ENCODE measurements at places on chromosomes 2 and 18. TPM values are rescaled to one million over a fixed set of nuclear protein-coding genes. Genes with fewer than 3 reads are reported as not detected.

The TRIM43 gene
- total RNA-seq = not detected

The MRO gene
- total RNA-seq = 1.3 TPM

The HOXD4 gene
- not detected for total RNA-seq

- no peak for DNase-seq
Observed at GRCh38 chr2:173395567-173396351, 41.1 kb downstream of the CDCA7 start.

DNA sequence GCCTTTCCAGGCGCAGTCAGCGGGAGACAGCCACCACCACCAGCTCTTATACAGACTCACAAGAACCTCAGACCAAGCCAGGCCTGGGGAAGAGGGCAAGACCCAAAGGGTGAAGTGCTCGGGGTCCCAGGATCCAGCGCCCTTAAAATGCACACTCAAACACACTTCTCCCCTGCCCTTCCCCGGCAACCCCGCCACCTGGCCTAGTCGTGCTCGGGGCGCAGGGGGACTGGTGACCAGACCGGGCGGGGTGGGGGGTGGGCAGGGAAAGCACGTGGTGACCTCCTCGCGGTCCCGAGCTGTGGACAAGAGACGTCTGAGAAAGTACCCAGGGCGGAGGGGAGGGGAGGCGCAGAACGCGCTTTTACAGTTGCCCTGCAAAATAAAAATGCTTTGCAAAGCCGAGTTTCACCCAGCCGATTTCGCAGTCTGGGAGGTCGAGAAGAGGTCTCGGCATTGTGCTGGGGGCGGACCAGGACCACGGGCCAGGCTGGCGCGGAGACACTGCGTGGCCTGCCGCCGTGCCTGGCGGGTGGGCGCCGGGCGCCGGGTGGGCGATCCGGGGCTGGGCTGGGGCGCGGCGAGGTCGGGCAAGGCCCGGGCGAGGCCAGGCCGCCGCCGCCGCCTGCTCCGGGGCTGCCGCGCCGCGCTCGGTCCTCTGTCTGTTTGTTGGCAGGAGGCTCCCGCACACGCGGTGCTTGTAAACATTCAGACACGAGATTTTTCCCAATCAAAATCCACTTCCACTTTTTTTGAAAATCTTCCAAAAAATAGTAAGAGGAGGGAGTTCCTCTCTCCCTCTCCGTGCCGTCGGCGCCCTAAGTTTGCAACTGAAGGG is 2.0 kb downstream of the BCL11A start:
- peak; percentile 85 for DNase-seq

- DNase-seq = no peak
Observed at GRCh38 chr2:38417745-38418689, 40.9 kb upstream of the ATL2 start.

DNA sequence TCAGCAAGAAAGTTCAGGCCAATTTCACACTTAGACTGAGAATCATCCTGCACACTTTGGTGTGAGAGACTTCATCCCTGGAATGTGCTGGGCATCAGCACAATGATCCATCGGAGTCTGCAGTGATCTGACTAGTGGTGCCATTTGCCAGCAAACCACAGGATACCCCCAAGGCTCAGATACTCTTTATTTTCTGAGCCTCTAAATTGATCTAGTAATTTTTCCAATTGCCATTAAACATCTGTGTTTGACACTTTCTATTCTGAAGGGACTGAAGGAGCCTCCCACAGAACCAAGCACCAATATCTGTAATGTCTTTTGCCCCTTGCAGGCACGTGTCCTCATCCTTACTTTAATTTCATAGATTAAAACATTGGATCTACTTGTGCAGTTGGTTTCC is 485.3 kb upstream of the SMIM21 start:
- no peak for DNase-seq

GRCh38 chr18:76491473-76491775 is 3.6 kb downstream of the ZNF516 start:
- DNase-seq = peak; percentile 91

DNA sequence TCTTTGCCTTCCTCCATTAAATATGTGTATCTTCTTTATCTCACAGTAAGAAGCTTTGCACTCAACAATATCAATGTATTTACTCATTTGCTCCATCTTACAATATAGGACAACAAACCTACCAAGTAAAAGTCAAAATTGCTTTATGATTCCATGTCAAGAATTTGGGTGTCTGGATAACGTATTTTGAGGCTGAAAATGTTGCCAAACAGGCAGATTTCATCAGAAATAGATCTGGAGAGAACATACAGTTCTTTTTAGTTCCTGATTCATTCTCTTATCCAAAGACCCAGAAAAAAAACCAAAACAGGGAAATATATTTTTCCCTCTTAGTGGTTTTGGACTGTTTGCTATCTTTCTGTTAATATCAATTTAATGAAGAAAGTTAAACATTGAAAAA is 621.1 kb downstream of the STK39 start:
- DNase-seq = no peak

Data from endodermal cell (in vitro differentiated cells).